WERI-Rb-1 (cell line): ENCODE measurements at places on chromosomes 13 and 19.
A peak's percentile ranks its signal among the peaks of the same experiment; 100 is the strongest.

- no peak for DNase-seq
Measured at GRCh38 chr13:67048821-67049150, 181.3 kb downstream of the PCDH9 start.

GRCh38 chr13:59346999-59347723 is 816.6 kb downstream of the DIAPH3 start:
- no peak for DNase-seq

DNA sequence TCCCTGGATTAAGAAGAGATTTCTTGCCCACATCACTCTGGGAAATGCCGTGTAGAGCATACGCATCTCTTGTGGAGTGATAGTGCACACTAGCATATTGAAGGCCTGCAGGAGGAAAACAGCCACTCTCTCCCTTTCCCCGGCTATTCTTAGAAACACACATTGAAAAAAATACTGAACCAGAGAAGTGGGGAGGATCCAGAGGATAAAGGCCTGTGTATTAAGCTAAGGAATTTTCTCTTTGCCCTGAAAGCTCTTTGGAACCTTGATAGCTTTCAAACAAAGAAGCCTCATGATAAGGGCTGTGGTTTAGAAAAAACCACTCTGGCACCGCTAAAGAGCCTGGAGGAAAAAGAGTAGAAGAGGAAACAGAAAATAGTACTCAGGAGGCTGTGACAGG is 386.1 kb upstream of the NBEA start:
- no peak for DNase-seq

- DNase-seq = no peak
Measured at GRCh38 chr13:48531416-48532255, 1.2 kb downstream of the RCBTB2 start.

- DNase-seq = no peak
Measured at GRCh38 chr13:41649659-41650058, 192.3 kb downstream of the RGCC start.

GRCh38 chr19:18675779-18676178 is 7.7 kb upstream of the CRTC1 start:
- peak; percentile 54 for DNase-seq

DNA sequence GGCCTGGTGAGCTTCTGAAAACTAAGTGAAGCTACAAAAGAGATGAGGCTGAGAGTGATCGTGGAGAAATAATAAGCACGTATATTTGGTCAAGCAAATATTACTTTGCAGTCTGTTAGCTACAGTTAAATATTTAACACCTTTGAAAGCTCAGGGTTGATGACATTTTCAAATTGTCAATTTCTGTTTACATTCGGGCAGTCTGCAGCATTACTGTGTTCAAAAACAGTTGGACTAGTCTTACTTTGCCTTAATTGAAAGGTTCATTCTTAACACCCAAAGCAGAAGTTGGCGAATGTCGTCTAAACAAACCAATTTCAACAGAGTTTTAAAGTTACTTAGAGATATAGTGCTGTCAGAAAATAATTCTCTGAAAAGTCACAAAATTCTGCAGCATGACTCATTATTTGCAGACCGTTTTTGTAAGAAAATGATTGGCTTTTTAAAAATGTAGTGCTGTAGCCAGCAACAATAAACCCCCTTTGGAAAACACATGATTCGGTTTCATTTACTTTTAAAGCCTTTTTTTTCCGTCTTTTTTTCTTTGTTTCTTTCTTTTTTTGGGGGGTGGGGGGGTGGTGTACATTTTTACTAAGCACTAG is 549.0 kb downstream of the GPC6 start:
- no peak for DNase-seq

- no peak for DNase-seq
Measured at GRCh38 chr13:61654481-61654880, 238.8 kb upstream of the PCDH20 start.

GRCh38 chr19:55667958-55668357 is 7.1 kb upstream of the EPN1 start:
- no peak for DNase-seq

- DNase-seq = no peak
Measured at GRCh38 chr13:61415749-61416148, at the start of gene PCDH20. Gene PCDH20 (minus strand): TSS chr13:61415849. CDS start chr13:61415158, 691 bp downstream.
